ENCODE measurements at places on chromosomes 6 and 20.

- DNase-seq = no peak
Observed at GRCh38 chr6:113094779-113095178, 747.6 kb downstream of the RFPL4B start.

- DNase-seq = no peak
Observed at GRCh38 chr6:138856654-138857053, 60.8 kb downstream of the ECT2L start.

- no peak for DNase-seq
Observed at GRCh38 chr6:118963003-118963402, 28.0 kb upstream of the MCM9 start.

DNA sequence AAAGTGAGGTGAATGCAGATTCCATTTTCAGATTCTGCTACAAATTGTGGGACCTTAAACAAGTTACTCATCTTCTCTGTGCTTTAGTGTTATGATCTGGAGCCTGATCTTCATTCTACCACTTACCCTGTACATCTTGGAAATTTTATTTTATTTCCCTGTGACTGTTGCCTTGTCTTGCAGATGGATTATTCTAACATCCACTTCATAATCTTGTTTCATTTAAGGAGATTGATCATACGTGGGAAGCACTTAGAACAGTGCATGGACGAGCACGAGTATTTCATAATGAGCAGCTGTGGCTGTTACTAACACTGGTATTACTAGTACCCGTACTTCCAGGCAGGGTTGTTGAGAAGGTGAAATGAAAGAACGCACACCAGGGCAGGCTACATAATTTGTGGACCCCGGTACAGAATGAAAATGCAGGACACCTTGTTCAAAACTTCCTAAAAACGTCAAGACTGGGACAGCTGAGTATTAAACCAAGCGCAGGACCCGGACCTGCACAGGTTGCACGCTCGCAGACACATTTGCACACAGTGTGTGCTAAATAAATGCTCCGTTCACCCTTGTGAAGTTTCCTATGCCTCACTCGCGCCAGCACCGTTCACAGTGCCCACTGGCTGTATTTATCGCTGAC, 535 bp upstream of the CCDC170 start:
- no peak for DNase-seq

- DNase-seq = peak; percentile 8
Observed at GRCh38 chr6:958488-958887, 265.5 kb upstream of the EXOC2 start.

GRCh38 chr20:63360850-63361518, at the start of gene CHRNA4:
CHRNA4 (minus strand) TSS chr20:63361349; CDS start chr20:63361165, 184 bp downstream.
- DNase-seq = no peak

DNA sequence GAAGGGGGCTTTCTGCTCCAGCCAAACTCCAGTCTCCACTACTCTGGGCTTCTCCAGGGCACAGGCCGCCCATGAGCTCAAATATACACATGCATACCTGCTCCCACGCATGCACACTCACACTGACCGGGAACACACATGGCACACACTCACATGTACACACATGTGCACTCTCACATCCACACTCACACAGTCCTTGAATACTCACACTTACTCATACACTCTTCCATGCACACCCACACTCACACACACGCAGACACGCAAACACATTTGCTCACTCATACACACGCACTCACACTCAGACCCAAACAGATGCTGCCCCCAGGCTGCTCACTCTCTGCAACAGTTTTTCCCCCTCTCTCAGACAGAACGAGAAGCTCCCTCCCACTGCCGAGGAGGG, 7.0 kb downstream of the GDAP1L1 start:
- DNase-seq = no peak

DNA sequence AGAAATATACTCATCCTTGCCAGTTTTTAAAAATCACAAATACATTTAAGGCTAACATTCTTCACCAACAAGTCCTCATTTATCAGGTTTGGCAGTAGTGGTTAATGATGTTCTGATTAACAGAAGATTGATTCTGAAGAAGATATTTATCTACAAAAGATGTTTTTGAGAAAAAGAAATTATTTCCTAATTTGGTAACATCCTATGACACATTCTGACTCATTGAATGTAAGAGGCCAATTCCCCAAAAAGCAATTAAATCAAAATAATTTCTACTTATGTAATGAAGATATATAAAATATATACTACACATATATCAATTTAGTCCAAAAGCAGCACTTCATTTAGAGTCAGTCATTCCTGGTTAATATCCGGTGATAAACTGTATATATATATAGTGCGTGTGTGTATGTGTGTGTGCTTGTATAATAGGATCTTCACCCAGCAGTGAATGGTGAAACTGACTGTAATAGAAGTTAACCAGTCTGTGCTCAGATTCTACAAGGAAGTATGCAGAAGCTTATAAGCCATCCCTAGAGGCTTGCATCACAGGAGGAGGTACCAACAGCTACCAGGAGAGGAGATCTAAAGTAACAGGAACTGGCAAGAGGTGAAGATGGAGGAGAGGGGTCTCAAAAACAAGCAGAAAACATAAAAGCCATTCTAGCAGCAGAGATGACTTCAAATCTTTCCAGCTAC, 82.9 kb upstream of the MARCKS start:
- no peak for DNase-seq

DNA sequence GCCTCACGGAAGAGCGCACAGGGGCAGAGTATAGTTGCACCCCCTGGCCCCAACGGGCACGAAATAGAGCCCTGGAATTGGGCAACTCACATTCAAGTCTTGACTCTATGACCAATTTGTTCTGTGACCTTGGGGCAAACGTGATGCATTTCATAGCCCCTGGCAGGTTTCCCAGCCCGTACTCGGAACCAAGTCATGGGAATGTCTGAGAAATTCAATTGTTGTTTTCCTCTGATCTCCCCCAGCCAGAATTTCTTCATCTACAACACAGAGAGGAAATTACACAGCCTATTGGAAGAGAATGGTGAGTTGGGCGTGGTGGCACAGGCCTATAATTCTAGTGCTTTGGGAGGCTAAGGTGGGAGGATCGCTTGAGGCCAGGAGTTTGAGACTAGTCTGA, 322.3 kb upstream of the SULF2 start:
- no peak for DNase-seq

DNA sequence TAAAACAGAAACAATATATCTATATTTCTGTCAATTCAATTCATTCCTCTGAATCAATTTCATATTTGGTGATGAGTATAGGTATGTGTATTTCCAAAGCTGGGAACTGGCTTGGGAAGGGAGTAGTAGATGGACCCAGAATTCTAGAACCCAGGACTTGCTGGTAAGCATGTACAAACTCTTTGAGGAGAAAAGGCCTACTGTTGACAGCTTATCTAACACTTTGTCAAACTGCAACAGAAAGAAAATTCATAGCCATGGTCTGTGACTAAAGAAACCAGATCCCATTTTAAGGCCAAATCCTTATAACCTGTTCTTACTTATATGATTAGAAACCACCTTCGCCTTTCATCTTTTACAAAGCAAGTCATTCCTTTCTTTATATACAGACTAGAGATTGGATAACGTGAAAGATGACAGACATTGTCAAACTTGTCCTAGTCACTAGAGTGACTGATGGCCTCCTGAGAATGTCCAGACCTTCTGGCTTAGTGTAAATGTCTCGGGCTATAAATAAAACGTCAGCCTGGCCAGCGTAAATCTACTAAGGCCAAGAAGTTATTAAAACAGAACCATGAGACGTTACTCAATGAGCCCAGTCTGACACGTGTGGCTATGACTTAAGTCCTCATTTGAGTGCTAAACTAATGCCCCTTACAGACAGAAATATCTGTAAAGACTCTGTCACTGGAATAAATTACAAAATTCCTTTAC, 152.3 kb downstream of the ALDH8A1 start:
- DNase-seq = no peak

- DNase-seq = peak; percentile 52
Observed at GRCh38 chr20:37276494-37277252, 12.8 kb upstream of the MANBAL start.

DNA sequence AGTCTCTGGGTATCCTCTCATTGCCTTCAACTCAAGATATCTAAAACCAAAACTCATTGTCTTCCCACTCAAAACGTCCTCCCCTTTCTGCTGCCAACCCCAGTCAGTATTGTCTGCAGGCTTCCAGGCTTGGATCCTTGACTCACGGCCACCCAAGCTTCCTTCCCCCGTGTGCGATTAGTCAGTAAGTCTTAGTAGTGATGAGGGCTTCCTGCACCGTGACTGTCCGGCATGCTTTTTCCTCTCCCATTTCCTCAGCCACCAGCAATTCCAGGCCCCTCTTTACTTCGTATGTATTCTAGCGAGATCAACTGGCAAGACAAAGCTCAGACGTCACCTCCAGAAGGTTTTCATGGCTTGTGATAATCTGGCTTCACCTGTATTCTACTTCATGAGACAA, 88.6 kb upstream of the DUSP22 start:
- DNase-seq = no peak

DNA sequence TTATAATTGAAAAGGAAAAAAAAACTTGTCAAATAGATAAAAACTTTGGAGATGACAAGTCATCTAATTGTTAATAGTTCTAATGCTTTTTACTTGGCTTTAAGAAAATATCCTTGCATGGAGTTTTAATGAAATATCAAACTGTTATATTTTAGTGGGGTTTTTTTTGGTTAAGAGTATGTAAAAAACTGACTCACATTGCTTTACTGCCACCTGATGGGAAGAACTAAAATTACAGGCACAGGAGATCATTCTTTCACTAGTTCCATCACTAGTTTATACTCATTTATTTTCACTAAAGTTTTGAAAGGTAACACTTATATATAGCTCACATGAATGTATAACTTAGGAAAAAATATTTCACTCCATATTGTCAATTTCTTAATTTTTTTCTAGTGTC, 309.1 kb downstream of the LMBRD1 start:
- DNase-seq = no peak

All from foreskin melanocyte (primary cell).